ENCODE measurements at places on chromosomes 1 and 21.

- DNase-seq, result no peak
Measured at GRCh38 chr1:119385650-119386049, 17.1 kb downstream of the HAO2 start.

DNA sequence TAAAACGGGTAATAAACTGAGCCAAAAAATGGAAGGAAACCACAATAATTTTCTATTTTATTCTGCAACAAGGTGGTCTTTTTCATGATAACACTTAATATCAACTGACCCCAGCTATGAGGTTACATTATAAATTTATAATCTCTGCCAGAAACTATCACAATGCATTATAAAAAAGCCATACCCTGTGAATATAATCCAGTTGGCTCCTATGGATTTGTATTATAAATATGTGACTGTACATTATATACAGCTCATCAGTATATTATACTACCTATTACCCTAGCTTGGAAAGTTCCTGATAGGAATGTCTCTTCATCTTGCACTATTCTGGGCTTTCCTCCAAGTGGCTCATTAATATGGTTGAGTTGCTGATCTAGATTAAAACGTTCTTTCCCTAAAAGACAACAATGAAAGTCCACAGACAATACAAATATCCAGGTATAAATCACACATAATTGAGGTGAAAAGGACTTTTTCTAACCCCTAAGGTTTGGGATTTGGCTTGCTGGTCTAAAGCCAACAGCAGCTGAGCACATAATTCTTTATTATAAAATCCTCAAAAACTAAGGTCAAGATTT, 487.7 kb downstream of the TTLL7 start:
- DNase-seq, result no peak

DNA sequence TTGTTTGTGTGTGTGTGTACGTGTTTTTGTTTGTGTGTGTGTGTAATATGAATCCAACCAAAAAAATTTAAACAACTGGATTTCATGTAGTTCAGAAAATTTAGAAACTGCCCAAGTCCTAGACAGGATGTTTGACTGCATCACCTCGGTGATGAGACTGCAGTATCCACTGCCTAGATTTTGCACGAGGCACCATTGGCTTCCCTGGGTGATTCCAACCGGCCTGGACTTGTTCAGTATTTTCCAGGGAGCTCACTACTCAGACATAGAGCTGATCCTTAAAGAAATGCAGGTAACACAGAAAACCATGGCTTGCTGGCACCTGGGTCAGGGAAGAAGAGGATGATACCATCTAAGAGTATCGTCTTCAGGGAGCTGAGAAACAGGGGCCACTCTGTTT, 18.2 kb upstream of the KCNK2 start:
- DNase-seq, result no peak

GRCh38 chr1:187476671-187477070, 647.9 kb downstream of the PLA2G4A start:
- no peak for DNase-seq

GRCh38 chr1:231215681-231216385, 25.2 kb upstream of the GNPAT start:
- no peak for DNase-seq

DNA sequence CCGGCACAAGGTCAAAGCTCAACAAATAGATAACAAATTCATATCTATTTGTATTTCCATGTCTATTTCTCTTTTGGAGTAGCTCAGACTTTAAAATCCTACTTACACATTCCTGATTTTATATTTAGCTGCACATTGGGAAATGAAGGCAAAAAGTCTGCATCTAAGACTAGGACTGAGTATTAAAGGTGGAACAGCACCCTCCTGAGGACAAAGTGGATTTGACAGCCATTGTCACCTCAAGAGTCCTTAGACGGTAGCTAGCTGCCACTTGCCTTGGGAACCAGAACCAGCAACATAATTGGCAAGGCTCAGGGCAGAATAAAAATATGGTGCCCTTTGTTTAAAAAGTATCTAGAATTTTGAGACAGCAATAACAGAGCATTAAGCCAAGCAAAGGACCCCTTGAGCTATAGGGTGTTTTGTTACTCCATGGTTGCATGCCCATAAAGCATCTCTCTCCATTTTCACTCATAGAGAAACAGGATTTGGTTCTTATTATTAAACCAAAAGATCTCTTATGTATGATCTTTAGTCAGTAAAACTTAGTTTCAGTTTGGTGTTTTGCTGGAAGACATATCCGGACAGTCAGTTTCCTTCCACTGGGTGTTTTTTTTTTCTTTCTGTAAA, 30.0 kb upstream of the SGIP1 start:
- no peak for DNase-seq

DNA sequence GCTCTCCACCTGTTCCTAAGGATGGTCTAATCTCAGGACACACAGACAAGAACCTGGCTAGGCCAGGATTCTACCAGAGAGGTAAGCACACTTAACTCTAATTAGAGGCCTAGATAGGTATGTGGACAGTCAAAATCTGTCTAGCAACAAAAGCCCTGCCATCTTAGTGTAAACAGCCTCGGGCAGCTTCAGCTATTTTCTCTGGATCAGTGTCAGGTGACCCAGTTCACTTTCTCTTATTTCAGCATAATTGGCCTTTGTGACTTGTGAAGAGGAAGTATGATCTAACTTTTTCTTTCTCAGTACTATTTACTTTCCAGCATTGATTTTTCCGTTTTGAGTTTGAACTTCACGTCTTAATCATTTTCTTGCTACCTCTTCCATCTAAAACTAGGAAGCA, 217.7 kb downstream of the CRB1 start:
- DNase-seq, result no peak

- DNase-seq, result no peak
Measured at GRCh38 chr1:220290140-220290761, 18.0 kb upstream of the RAB3GAP2 start.

- no peak for DNase-seq
Measured at GRCh38 chr1:29651684-29652665, 415.7 kb downstream of the PTPRU start.

DNA sequence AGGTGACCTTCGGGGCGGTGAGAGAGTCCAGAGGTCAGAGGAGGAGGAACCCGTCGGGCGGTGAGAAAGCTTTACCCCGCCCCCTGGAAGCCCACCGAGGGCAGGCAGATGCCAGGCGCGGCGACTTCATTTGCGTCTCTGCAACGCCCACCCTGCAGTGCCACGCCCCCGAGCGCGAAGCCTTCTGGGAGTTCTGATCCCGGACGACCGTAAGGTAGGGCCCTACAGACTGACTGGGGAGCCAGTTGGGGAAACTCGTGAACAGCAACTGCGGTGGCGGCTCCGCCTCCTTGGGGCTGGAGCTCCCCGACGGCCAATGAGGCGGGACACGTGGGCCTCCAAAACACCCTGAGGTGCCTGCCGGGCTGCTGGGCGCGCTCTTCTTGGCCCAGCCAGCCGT, 46.0 kb upstream of the EDARADD start:
- DNase-seq, result no peak

DNA sequence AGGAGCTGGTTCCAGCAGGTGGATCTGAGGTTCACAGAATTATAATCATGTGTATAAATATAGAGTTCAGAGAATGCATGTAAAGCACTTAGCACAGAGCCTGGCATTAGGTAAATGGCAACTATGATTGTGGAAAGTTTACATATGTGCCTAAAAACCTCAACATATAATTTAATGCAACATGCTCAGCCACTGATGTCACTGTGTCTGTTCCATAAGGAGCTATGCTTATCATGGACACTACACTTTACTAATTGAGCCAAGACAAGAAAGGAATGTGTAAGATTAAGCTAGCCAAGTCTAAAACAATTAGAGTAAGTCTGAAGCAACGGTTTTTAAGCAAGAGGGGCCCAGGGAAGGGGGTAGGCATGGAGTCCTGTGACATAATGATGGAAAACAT, 61.5 kb downstream of the GNG12 start:
- DNase-seq, result no peak

- no peak for DNase-seq
Measured at GRCh38 chr1:152168535-152168868, 9.5 kb upstream of the RPTN start.

GRCh38 chr1:119010201-119010600, 22.1 kb upstream of the TBX15 start:
- no peak for DNase-seq

- no peak for DNase-seq
Measured at GRCh38 chr1:150152772-150153456, 3.2 kb downstream of the PLEKHO1 start.

GRCh38 chr1:248627971-248628844, 6.7 kb downstream of the OR2T11 start:
- DNase-seq, result no peak

GRCh38 chr1:119870917-119871596, 25.3 kb downstream of the ADAM30 start:
- no peak for DNase-seq

DNA sequence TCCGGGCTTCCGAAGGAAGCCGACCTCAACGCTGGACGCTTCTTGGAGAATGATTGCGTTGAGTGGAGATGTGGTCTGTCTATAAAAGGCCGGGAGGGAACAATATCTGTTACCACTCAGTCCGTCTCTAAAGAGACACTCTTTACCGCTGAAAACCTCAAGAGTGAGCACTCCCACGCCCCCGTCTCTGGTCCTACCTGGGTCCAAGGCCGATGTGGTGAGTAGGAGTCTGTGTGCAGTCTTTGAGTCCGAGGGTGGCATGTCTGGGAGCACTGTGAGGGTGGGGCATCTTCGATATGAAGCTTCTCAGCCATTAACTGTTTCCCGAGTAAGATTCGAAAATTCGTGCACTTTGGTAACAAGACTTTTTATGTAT, 576 bp downstream of the ZFP69 start:
- no peak for DNase-seq

DNA sequence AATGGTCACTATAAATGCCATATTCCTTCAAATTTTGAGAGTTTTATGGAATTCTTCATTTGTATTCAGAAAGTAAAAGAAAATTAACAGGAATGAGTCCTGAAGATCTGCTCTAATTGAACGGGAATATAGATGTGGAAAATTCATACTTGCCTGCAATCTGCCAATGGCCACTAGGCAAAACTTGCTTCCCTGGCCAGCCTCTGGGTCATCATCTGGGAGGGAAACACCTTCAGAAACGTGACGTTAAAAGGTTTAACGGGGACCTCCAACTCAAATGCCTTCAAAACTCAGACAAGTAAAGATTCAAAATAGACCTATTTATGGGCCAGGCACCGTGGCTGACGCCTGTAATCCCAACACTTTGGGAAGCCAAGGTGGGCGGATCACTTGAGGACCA, 21.7 kb upstream of the CTSK start:
- DNase-seq, result no peak

DNA sequence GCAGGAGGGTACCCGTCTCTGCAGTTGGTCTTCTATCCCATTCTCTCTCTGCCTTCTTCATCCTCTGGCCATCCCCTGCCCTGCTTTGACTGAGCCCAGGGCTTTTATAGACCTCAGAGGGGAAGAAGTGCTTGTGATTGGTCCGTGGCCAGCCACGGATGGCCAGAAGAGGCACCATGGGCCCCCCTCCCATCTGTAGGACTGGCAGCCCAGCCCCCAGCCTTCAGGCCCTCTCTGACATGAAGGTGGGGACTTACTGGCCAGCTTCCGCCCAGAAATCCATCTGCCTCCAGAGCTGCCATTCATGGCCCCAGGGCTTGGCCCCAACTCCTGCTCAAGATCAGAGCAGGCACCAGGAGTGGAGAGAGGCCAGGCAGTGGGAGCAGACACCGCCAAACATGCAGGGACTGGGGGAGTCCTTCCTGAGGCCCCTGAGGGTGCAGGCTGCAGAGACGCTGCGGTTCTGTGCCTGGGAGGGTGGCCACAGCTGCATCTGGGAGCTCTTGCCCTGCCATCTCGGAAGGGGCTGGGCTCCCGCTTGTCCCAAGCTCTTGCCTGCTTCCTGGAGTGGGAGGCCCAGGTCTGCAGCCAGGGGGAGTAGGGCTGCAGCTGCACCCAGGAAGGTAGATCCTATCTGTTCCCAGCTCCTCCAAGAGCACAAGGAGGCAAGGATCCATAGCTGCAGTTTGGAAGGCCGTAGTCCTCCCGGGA, 698.6 kb upstream of the B3GALT2 start:
- DNase-seq, result no peak

DNA sequence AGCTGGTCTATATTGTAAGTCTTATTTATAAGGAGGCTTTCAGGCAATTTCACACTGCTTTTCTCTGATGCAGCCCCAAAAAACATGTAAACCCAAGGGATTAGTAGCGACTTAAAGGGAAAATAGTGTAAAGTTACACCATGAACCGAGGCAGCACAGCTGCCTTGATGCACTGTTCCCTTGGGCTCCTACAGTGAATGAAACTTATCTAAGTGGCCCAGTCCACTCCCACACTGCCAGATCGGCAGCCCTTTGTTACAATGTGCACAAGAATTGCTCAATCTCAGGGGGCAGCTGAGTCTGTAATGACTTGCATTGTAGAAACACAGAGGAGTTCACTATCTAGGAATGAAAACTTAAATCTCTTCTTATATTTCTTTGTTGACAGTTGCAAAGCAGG, 120.8 kb upstream of the ADGRL2 start:
- DNase-seq, result no peak

DNA sequence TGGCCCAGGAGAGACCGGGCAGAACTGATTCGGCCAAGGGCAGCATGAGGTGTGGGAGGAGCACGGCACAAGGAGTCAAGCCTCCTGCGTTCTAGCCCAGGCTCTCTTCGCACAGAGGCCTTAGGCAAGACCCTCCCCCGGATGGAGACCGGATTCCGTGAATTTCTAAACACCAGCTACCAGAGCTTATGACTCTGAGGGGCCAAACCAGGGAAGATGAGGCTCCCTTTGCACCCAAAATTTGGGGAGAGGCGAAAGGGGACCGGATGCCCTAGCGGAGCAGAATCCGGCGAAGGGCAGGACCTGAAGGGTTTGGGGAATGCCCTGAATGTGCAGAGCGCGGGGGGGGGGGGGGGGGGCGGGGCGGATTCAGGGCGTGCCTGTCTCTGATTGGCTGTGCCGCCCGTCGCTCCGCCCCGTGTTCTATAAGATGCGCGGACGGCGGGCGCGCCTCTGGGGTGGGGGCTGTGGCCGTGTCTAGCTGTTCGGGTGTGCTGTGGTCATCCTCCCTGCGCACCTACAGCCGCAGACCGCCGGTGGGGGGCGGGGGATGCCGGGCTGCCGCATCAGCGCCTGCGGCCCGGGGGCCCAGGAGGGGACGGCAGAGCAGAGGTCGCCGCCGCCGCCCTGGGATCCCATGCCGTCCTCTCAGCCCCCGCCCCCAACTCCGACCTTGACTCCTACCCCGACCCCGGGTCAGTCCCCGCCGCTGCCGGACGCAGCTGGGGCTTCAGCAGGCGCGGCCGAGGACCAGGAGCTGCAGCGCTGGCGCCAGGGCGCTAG, at the start of gene TRNP1:
Gene TRNP1 (plus strand): TSS at position 456 of the 783 bp plus-strand sequence. CDS start 95 bp downstream, at position 551.
- peak; percentile 46 for DNase-seq

DNA sequence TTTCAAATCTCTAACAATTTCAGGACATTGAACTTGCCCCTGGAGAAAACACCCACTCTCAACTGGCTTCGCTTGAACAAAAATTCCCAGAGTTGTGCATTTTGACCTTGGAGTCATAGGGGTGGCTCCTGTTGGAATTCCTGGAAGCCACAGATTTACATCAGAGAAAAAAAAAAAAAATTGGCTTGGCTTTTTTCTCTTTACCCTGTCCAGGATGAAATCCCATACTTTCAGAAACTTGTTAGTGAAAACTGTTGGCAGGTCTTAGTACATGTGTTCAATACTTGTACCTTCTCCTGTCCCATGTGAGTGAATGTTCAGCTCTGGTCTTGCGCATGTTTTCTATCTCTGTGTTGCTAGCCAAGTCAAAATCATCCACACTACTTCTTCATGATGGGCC, 228.8 kb downstream of the TGFB2 start:
- no peak for DNase-seq
